ENCODE measurements at places on chromosomes 13 and 19. TPM values are rescaled to one million over a fixed set of nuclear protein-coding genes. Genes with fewer than 3 reads are reported as not detected.

Gene FUT1
- 0.05 TPM for total RNA-seq

Gene ZNF264
- 6.3 TPM for total RNA-seq

Gene TNFSF11
- total RNA-seq: not detected

Gene ZNF560
- total RNA-seq: not detected

Gene KLK10
- 0.49 TPM for total RNA-seq

Gene C1QTNF9
- total RNA-seq: not detected

Gene KIR2DL1
- total RNA-seq: not detected

Gene C5AR2
- 9.9 TPM for total RNA-seq

Gene GJB2
- 0.53 TPM for total RNA-seq

Gene PNMA8B
- total RNA-seq: not detected

Gene ZNF575
- 3.4 TPM for total RNA-seq

Gene GGACT
- 4.5 TPM for total RNA-seq

Gene PCCA
- 8.8 TPM for total RNA-seq

Gene CCNE1
- 25.1 TPM for total RNA-seq

Gene BRME1
- not detected for total RNA-seq
